Heart left ventricle (tissue), 16 donors: ENCODE measurements at places on chromosomes 1 and 21. TPM values are rescaled to one million over a fixed set of nuclear protein-coding genes. Genes with fewer than 3 reads are reported as not detected.
A peak's percentile ranks its signal among the peaks of the same experiment; 100 is the strongest.

GALE gene
- 20.8 TPM for polyA plus RNA-seq

DNA sequence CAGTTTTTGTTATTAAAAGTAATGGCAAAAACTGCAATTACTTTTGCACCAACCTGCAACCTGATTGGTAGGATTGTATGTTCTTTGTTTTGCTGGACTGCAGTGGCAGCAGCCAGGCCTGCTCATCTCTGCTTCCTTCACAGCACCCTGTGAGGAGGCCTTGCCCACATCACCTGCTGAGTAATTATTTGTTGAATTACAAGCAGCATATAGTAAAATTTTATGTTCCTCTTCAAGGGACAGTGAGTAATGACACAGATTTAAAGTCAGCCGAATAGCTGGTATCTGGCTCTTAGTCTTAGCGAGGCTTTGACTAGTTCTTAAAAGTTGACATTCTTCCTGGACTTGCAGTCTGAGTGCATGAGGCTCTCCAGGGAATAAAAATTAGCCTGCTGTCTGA, 435.1 kb downstream of the PRDM2 start:
- no peak overlapping the region for H3K27ac ChIP-seq
- no peaks in the 10 kb centered on the region for H3K27me3 ChIP-seq
- H3K36me3 ChIP-seq = no peaks in the 10 kb centered on the region
- DNase-seq = no peak
- H3K4me3 ChIP-seq = no peak overlapping the region
- H3K4me1 ChIP-seq = no peaks in the 10 kb centered on the region

DNA sequence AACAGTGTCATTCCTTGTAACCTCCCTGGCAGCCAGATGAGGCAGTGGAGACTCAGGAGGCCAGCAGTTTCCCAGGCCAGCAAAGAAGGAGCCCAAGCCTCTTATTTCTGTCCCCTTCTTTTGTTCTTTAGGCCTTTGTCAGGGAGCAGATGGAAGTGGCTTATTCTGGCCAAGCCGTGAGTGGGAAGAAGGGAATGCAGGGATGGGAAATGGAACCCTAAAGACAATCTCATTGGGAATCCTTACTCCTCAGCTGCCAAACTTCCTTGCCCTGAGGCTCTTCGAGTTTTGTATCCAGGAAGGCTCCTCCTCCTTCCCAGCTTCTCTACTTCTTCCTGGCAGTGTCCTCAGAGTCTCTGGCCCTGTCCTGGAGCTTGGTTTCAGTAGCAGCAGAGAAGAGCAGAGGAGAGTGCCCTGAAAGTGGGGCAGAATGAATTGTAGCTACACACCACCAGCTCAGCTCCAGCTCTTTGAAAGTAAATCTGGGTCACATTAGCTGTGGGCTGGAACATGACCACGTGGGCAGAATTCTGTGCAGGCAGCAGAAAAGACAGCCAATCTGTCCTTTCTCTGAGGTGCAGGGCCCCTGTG, 63.9 kb downstream of the NDUFS5 start:
- no peaks in the 10 kb centered on the region for H3K27me3 ChIP-seq
- peaks cover 6% of the 10 kb centered on the region for H3K4me1 ChIP-seq
- no peak overlapping the region for H3K4me3 ChIP-seq
- H3K27ac ChIP-seq = no peak overlapping the region

DNA sequence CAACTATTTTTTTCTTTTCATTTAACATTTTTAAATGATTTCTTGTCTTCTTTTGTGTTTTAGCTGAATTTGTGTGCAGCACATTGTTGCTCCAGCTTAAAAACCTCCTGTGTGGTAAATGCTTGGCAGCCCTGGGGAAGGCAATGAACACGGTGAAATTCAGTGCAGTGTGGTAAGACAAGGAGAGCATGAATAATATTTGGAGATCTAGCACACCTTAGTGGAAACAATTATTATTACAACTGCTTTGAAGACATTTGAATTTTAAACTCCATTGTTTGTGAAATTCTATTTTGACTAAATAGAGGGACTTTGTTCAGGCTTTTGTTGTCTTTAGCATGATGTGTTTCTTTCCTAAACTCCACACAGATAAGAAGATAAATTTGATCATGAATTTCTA, 242.6 kb upstream of the CXADR start:
- no peaks in the 10 kb centered on the region for H3K27me3 ChIP-seq
- no peak overlapping the region for H3K27ac ChIP-seq
- DNase-seq = no peak

DNA sequence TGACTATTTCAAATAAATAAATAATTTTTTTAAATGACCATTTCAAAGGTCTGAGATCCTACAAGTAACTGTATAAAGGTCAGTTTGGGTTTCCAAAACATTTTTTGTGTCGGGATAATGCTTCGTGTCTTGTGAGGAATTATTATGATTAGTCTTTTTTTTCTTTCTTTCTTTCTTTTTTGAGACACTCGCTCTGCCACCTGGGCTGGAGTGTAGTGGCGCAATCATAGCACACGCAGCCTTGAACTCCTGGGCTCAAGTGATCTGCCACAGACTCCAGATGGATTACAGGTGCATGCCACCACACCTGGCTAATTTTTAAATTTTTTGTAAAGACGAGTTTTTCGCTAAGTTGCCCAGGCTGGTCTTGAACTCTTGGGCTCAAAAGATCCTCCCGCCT, 1.9 kb upstream of the SDE2 start:
- peaks cover 14% of the 10 kb centered on the region for H3K36me3 ChIP-seq
- no peak for DNase-seq

AMY2A gene
- polyA plus RNA-seq = not detected

DNA sequence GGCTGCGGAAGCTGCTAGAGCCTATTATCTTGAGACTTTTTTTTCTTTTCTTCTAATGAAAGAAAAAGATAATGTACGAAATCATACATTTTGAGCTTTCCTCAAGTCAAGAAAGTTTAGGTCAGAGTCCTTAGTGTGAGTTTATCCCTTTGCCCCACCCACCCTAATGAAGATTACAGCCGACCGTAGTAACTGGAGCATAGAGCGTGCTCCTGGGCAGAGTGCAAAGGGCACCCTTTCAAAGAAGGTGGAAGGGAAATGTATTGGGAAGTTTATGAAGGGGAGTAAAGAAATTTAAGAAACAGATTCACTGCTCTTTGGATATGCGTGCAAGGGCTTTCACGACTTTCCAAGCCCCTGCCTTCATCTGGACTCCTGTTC, 17.2 kb downstream of the GNG12 start:
- H3K4me1 ChIP-seq = no peaks in the 10 kb centered on the region
- no peak overlapping the region for H3K4me3 ChIP-seq
- no peaks in the 10 kb centered on the region for H3K27me3 ChIP-seq
- no peak overlapping the region for H3K27ac ChIP-seq

- no peak overlapping the region for H3K4me3 ChIP-seq
- H3K36me3 ChIP-seq = peaks cover 42% of the 10 kb centered on the region
- no peak overlapping the region for H3K27ac ChIP-seq
- H3K27me3 ChIP-seq = no peaks in the 10 kb centered on the region
- DNase-seq = no peak
These were observed 47.1 kb downstream of the PACC1 start for GRCh38 chr1:212367474-212368072.

NPHS2 gene
- not detected for polyA plus RNA-seq

DNA sequence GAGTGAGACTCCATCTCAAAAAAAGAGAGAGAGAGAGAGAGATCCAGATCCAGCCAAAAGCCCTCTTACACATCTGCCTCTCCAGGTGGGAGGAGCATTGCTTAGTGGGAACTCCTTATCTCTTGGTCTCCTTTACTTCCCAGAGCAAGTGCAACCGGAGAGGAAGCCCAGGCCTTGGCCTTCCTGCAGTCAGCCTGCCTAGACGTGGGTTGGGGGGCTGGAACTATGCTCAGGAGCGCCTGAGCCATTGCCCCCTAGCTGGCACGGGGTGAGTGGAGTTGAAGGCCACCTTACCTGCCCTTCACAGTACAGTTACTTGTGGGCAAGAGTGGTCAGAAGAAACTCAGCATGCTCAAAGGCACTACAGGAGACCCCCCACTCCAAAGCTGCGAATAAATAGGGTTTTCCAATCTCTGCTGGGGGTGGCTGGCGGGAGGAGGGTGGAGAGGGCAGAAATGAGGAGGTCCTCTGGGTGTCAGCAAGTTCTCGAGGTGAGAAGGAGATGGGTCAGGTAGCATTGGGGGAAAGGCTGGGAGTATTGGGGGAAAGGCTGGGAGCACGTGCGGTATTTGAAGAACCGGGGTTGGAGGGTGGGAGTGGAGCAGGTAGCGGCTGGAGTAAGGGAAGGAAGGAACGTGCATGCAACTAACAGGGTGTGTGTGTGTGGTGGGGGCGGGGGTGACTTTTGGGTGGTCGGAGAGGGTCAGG, 4.7 kb upstream of the DMBX1 start:
- H3K4me1 ChIP-seq = peaks cover 7% of the 10 kb centered on the region
- no peak overlapping the region for H3K4me3 ChIP-seq
- H3K27ac ChIP-seq = no peak overlapping the region
- no peaks in the 10 kb centered on the region for H3K36me3 ChIP-seq
- DNase-seq = no peak

ELAVL4 gene
- polyA plus RNA-seq = not detected

DNA sequence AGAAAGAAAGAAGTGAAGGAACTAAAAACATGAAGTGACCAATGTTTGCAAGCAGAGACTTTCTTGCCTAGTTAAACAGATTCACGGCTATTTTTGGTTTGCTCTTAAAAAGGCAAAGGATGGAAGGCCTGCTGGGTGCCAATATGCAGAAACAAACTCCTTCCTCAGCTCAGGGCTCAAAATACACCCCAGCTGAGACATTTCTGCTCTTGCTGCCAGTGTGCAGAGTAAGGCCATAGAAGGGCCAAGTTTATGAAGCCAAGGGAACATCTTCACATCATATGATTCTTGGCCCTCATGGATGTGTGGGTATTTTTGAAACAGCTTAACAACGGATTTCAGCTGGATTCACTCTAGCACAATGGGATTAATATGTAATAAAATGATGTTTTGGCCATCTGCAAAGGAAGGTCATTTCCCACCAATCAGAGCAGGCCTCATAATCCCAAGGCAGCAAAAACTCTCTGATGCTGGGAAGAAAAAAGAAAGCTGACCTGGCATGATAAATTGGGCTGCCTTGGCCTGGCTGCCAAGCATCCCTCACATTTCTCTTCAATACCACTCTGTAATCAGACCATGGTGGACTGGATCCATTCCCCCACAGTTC, 70.7 kb downstream of the CAPZB start:
- H3K4me1 ChIP-seq = peaks cover 65% of the 10 kb centered on the region
- no peak overlapping the region for H3K4me3 ChIP-seq
- no peaks in the 10 kb centered on the region for H3K27me3 ChIP-seq
- H3K27ac ChIP-seq = peak overlapping the region; percentile 77

DNA sequence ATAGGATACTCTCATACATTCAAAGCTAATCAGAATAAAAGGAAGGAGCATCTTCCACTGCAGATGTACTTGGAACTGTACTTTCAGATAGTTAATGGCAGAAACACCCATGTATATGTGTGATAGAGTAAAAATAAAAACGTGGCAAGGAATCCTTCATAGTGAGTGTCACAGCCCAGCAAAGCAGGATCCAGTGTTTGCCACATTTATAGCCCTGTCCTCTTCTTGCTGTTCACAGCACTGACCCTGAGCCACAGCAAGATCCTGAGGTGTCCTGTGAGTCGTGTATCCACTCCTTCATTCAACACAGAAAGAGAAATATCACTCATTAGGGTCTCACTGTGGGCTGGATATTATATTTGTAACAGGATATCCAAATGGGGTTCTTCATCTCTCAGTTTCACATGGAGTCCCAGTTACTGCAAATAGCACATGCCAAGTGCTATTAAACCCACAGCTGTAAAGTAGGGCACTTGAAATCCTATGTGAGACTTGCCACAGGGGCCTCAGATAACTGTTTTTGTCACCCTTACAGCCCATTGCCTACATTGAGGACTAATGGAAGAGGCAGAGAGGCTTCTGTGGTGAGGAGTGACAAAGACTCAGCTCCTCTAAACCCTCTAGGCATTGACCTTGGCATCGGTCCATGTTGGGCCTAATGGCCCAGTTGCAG, 41.3 kb downstream of the CYP2J2 start:
- no peaks in the 10 kb centered on the region for H3K27me3 ChIP-seq
- DNase-seq = no peak
- no peak overlapping the region for H3K4me3 ChIP-seq
- H3K36me3 ChIP-seq = no peaks in the 10 kb centered on the region

DNA sequence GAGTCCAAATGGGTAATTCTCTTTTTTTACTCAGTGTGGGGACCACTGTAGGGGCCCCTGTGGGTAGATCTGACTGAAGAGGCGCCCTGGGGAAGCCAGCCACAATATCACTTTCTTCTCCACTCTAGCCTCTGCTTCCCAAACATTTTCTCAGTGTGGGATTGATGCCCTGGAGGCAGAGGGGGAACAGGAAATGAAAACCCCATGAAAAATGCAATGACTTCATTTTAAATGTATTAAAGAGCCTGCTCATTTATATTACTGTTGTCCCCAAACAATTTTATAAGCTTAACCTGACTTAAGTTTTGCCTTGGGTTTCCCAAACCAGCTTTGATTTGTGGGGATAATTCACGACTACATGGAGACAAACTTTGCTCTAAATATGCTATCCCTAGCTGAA, 181.9 kb downstream of the C1orf94 start:
- no peak overlapping the region for H3K27ac ChIP-seq
- DNase-seq = no peak
- no peaks in the 10 kb centered on the region for H3K27me3 ChIP-seq

- peaks cover 4% of the 10 kb centered on the region for H3K4me1 ChIP-seq
- no peaks in the 10 kb centered on the region for H3K27me3 ChIP-seq
- H3K27ac ChIP-seq = no peak overlapping the region
- peaks cover 27% of the 10 kb centered on the region for H3K36me3 ChIP-seq
- no peak overlapping the region for H3K4me3 ChIP-seq
These were observed 60.6 kb downstream of the SDCCAG8 start for GRCh38 chr1:243316366-243316989.

DNA sequence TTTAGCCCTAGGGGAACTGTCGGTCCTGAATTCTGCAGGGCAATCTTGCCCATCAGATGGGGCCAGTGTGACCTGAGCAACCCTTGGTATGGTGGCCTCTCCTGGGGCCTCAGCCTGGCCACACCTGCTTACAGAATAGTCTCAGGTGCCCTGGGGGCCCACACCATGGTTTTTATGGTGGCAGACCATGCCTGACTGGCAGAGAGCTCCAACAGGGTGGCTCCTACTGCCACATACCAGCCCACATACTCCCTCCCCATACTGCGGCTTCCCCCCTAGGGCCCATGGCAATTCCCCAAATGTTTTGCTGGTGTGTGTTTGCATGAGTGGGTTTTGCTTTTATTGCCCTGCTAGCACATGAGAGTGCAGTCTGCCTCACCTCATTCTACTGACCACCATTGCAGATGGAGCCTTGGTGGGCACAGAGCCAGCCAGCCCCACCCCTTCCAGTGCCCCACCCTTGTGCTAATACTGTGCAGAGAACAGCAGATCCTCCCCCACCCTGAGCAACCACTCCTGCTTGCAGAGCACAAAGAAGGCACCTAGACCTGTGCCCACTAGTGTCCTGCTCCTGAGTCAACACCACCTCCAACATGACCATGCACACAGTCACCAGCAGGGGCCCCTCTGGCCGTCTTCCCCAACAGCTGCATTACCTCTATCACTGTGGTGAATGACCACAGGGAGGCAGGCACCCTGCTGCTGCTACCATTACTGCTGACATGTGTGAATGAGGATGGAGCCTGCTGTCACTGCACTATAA, 86.8 kb downstream of the GDAP2 start:
- no peaks in the 10 kb centered on the region for H3K36me3 ChIP-seq
- H3K4me1 ChIP-seq = no peaks in the 10 kb centered on the region
- no peak for DNase-seq
- no peak overlapping the region for H3K4me3 ChIP-seq
